ENCODE measurements at places on chromosomes 12 and 14. TPM values are rescaled to one million over a fixed set of nuclear protein-coding genes. Genes with fewer than 3 reads are reported as not detected.

- no peak for DNase-seq
Observed at GRCh38 chr14:27338012-27338411, 740.2 kb upstream of the NOVA1 start.

DNA sequence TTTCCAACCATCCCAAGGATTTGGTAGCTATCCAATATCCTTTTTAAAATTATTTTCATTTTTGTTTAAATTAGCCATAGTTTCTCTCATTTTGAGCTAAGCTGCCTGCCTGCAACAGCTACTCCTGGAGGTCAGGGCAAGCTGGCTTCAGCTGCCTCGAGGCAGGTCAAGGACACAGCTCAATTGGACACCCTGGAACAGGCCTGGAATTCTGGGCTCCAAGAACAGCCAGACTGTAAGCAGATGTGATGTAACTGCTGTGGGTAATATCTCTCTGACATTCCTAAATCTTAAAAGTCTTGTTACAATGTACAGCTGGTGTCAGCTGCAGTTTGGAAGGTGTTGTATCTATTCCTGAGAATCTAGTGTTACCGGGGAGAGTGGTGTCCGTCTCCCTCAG, 119.8 kb downstream of the KCNK10 start:
- no peak for DNase-seq

- DNase-seq, result no peak
Observed at GRCh38 chr12:72540811-72541210, 268.6 kb downstream of the TRHDE start.

DNA sequence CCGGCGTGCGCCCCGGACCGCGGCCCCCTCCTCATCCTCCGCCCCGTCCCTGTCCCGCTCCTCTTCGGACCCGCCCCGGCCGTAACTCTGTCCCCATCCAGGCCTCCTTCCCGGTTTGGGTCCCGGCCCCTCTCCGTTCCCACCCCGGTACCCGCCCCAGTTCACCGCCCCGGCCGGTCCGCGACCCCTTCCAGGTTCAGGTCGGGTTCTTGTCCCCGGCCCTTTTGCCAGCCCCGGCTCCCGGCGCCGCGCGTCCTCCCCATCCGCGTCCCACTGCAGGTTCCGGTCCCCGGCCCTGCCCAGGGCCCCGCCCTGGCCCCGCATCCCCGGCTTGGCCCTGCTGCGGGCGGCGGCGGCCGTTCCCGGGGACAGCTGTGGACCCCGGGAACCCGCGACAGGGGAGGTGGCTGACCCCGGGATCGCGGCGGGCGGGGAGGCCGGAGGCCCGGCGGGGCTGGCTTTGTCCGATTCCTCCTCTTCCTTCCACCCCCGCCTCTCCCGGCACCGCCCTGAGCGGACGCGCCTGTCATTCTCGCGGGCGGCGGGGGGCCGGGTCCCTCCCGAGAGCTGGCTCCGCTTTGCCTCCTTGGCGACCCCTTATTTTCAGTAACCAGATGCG, 601 bp downstream of the KLC1 start:
- peak; percentile 71 for DNase-seq

DNA sequence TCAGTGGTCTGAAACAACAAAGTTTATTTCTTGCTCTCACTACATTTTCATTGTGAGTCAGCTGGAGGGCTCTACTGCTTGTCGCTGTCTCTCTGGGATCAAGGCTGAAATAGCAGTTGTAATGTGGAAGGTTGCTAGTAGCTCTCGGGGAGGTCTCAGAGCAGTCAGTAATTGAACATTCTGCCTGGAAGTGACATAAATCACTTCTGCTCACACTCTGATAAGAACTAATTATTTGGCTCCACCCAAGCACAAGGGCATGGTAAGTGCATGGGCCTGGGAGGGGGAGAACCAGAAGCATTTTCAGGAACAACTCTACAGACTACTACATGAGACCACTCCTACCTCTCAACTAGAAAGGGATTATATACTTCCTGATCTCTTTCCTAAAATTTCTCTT, 128.2 kb downstream of the TMEM117 start:
- DNase-seq, result no peak

DNA sequence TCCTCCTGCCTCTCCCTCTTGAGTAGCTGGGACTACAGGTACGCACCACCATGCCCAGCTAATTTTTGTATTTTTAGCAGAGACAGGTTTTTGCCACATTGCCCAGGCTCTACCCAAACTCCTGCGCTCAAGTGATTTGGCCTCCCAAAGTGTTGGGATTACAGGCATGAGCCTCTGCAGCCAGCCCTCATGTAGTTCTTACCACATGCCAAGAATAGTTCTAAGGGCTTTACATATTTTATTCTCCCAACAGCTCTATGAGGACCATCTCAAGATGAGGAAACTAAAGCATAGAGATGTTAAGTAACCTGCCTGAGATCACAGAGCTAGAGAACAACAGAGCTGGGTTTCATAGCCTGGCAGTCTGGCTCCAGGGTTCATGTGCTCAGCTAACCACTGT, 37.9 kb upstream of the ALDH2 start:
- no peak for DNase-seq

TMEM119 gene
- 0.16 TPM for total RNA-seq

SIX6 gene
- not detected for total RNA-seq

DHRS2 gene
- total RNA-seq, result 2.7 TPM
